NCI-H1092 (cell line): ENCODE measurements at places on chromosomes 5 and 9.
A peak's percentile ranks its signal among the peaks of the same experiment; 100 is the strongest.

GRCh38 chr5:161399996-161400562 is 146.4 kb downstream of the GABRB2 start:
- no peak for DNase-seq

- DNase-seq = no peak
Observed at GRCh38 chr5:71471193-71471592, 15.7 kb downstream of the BDP1 start.

GRCh38 chr9:7907551-7908337 is 108.2 kb upstream of the DMAC1 start:
- no peak for DNase-seq

DNA sequence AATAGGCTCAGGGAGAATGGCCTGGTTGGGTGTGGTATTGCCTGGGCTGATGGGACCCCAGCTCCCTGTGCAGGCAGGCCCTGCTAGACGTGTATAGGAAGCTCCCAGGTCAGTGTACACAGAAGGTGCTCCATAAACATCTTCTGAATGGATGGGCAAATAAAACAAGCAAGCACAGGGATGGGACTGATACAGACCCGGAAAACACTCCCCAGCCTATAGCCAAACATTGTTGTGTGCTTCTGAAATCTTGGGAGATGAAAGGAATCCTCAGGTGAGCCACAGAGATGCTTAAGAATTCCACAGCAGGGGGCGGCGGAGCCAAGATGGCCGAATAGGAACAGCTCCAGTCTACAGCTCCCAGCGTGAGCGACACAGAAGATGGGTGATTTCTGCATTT is 151.8 kb downstream of the ENTREP1 start:
- DNase-seq = no peak

GRCh38 chr5:39526914-39527477 is 102.2 kb upstream of the DAB2 start:
- DNase-seq = no peak

- DNase-seq = peak; percentile 51
Observed at GRCh38 chr9:13351778-13352386, 72.4 kb upstream of the MPDZ start.

DNA sequence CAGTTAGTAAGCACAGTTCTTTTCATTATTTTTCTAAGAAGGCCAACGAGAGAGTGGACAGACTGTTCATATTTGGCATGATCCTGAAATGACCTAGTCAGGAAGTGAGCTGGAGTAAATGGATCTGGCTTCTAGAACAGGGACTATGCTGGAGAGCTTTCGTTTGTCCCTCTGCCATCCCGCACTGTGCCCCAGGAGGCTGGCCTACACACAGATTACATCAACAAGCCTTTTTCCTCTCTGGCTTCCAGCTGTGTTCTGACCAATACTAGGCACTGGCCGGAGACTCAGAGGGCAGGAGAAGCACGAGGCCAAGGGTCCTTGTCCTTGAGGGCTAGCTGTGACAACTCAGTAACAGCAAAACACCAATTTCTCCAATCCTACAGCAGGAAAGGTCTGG is 127.8 kb downstream of the MED27 start:
- DNase-seq = no peak

- DNase-seq = no peak
Observed at GRCh38 chr9:85949586-85950335, 8.8 kb downstream of the NAA35 start.

GRCh38 chr5:104421431-104421830 is 858.8 kb upstream of the NUDT12 start:
- no peak for DNase-seq

DNA sequence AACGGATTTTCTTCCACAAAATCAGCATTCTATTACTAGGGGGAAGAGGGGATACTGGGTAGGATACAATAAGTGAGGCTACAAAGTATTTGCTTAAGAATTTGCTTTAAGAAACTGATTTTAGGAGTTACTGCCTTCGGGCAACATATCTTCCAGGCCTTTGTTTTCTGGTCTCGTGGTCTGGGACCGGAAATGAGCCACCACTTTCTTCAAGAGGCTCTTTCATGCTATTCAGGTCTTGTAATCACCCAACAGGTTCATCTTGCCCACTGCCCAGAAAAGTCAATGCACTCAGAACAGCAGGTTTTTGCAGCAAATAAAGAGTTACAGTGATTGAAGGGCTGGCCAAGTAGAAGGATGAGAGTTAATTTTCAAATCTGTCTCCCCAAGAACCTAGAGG is 6.6 kb upstream of the AOPEP start:
- DNase-seq = no peak

GRCh38 chr9:100368672-100369071 is 15.9 kb upstream of the TEX10 start:
- no peak for DNase-seq

- no peak for DNase-seq
Observed at GRCh38 chr9:124248960-124249359, 8.8 kb upstream of the NEK6 start.

GRCh38 chr9:76302947-76303550 is 91.2 kb downstream of the RFK start:
- peak; percentile 28 for DNase-seq

DNA sequence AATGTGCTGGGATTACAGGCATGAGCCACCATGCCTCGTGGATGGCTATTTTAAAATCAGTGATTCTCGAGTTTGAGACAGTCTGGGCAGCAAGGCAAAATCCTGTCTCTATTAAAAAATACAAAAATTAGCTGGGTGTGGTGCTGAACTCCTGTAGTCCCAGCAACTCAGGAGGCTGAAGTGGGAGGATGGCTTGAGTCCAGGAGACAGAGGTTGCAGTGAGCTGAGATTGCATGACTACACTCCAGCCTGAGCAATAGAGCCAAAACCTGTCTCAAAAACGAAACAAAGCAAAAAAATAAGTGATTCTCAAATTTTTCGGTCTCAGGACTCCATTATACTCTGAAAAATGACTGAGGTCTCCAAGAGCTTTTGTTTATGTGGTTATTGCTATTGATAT is 47.9 kb upstream of the HSPA9 start:
- no peak for DNase-seq

GRCh38 chr9:130453487-130453886 is 8.7 kb downstream of the ASS1 start:
- DNase-seq = peak; percentile 90

GRCh38 chr5:17346811-17347210 is 129.4 kb downstream of the BASP1 start:
- no peak for DNase-seq

DNA sequence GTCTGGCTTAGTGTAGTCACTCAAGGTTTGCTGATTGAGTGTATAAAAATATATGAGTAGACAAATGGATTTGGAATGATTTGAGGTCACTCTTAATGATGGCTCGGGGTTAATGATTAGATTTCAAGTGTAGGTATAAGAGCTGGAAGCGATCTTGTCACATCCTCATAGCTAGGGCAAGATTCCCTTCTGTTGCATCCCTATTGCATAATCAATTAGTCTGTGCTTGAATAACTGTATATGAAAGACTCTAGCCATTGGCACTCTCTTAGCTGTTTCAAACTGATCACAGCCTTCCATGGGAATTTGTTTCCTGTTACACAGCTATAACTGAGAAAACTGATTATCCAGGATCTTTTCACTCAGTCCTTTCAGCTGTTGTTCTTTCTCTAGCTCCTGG is 811.6 kb downstream of the TLE4 start:
- DNase-seq = no peak

- no peak for DNase-seq
Observed at GRCh38 chr5:148988328-148988727, 74.5 kb downstream of the SH3TC2 start.

DNA sequence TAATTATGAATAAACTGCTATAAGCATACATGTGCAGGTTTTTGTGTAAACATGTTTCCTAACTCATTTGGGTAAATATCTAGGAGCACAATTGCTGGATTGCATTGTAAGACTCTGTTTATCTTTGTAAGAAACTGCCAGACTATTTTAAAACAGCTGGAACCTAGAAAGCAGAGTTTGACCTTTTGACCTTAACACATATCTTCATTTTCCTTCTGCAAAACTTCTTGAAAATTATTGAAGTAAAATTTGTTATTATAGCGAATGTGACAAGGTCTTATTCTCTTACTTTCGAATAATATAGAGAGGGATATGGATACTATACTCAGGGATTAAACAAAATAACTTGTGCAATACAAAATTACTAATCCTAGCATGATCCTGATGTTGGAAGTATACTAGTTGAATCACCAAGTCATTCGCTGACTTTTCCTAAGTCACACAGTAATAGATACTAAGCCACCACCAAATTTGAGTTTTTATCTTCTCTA is 3.2 kb upstream of the ANXA1 start:
- DNase-seq = no peak

DNA sequence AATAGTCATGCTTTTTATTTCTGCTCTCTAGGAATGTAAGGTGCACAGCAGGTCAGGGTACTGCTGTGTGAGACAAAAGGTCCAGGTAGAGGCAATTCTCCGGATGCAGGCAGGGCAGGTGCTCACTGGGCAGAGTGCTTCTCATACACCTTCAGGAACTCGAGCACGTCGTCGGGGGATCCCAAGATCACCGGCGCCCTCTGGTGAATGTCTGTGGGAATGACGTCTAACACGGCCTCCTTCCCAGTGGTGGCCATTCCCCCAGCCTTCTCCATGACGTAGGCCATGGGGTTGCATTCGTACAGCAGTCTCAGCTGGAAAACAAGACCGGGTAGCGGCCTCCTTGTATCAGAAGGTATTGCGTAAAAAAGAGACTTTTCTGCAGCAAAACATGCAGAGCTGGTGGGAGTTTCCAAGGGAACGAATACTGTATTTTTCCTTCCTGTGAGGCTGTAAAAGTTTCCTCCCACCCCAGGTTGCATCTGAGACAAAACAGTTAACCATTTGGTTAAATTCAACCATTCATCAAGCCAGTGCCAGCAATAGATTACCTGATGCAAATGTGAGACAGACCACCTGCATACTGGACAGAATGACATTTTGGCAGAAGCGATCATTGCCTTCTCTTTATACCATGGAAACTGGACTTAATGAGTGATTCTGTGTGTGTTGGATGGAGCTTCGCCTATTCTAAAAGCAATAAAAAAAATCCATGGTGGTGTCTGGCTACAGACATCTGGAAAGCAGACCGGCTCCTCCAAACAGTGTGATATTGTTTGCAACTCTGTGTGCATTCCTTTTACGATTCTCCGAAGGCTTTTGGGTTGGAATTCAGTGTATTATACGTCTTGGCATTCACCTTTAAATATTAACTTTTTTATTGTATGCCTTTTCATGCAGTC is 9.9 kb upstream of the FBP2 start:
- peak; percentile 53 for DNase-seq

- no peak for DNase-seq
Observed at GRCh38 chr5:151156507-151157420, 815 bp downstream of the ANXA6 start.

- DNase-seq = no peak
Observed at GRCh38 chr9:98227883-98228282, 27.6 kb downstream of the TBC1D2 start.

DNA sequence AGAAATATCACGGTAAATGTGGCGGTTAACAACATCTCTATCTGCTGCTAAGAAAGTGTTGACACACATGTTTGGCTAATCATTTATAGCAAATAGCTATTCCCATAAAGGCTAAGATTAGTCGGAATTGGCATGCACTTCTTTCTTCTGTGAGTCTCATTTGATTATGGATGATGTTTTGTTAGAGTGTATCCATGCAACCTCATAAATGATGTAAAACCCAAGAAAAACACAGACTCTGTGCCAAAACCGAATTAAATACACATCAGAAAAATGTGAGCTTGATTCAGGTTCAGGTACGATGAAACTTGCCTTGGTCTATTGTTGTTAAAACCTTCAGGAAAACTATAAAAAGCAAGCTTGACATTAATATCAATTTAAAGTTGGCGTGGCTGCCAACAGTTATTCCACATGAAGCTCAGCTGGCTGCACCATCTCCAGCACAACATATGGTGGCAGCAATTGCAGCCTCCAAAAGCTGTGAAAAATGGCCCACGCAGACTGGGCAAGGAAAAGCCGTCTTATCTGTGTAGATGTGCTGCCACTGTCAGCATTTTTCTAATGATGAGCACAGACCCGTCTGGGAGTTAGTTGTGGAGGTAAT is 41.1 kb upstream of the ICE1 start:
- DNase-seq = no peak

GRCh38 chr9:71010258-71010657 is 111.2 kb downstream of the TRPM3 start:
- DNase-seq = no peak

DNA sequence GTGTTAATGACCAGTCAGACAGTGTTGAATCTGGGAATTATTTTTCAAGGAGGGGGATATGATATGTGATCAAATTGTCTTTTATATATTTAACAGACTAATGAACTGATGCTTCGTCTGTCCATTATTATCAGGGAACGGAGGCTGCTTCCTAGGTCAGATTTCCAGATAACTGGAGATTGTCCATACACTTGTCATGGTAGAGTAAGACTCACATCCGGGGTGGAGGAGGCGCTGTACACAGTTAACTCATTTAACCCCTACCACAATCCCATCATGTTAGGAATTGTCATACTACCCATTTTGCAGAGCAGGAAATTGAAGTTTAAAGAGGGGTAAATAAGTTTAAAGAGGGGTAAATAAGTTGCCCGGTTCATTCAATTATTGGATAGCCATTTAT is 55.9 kb downstream of the ARHGAP26 start:
- DNase-seq = no peak

DNA sequence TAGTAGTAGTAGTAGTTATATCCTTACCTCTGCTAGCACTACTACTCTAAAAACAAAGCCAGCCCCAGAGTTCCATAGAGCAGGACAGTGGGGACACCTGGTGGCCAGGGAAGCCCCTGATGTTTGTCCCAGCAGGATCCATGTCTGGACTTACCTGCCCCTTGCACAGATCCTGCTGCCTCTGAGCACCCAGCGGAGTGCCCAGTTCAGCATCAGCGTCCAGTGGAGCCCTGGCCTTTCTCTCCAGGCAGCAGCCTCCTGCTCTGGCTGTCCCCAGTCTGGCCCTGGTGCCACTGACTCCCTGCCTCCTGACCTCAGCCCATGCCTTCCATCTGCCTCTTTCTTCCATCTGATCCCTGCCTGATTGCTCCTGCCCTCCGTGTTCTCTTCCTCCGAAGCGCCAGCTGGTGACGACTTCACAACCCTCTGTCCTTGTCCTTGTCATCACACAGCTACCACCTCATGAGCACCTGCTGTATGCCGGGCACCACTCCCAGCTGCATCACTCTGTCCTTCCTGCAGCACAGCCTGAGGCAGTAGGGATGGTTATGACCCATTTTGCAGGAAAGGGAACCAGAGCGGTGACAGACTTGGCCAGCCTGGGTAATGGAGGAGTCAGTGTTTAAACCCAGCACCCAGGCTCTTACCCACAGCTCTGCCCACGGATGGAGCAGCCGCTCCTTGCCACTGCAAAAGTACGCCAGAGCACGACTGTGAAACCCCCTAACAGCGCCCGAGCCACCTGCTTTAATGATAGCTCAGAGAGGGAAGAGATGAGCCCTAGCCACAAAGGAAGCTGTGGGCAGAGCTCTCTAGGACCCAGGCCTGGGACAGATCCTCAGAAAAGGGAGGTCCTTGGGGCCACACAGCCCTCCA is 11.5 kb downstream of the SARDH start:
- DNase-seq = peak; percentile 20

GRCh38 chr5:133525126-133525525 is 87.2 kb downstream of the FSTL4 start:
- no peak for DNase-seq
